ENCODE measurements at places on chromosomes 12 and 14.

GRCh38 chr12:45762185-45763110 is 32.9 kb downstream of the ARID2 start:
- no peak for DNase-seq

DNA sequence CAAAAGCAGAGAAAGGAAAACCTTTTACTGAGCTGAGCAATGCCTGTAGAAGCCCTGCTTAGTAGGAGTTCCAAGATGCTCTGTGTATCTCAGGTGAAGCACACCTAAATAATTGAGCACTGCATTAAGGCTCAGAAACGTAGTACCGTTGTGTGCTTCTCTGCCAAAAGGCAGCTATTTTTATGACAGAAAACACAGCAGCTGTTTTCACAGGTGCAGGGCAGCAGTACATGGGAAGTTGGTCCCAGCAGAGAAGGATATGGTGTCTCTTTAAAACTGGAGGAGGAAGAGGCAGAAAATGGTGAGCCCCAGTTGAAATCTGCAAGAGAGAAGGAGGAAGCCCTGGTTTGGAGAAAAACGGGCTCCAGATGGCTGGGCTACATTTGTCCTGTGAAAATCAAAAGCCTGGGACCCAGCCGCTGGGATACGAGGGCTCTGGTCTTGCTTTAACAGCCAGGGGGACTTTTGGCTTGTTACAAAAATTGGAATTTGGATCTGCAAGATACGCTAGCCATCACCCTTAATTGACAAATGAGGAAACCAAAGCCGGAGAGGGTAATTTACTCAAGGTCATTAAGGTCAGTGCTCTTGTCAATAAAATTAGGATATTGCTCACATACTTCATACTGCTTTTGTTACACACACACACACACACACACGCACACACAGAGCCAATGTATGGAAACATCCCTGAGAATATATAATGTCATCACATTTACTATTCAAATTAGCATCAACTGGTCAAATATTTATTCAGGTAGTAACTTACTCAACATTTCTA is 27.3 kb downstream of the SPRING1 start:
- no peak for DNase-seq

- DNase-seq, result no peak
Observed at GRCh38 chr12:43815416-43815815, 9.3 kb upstream of the TWF1 start.

GRCh38 chr12:20393707-20394106 is 25.4 kb downstream of the PDE3A start:
- no peak for DNase-seq

- no peak for DNase-seq
Observed at GRCh38 chr12:57242329-57242690, 8.7 kb downstream of the STAC3 start.

DNA sequence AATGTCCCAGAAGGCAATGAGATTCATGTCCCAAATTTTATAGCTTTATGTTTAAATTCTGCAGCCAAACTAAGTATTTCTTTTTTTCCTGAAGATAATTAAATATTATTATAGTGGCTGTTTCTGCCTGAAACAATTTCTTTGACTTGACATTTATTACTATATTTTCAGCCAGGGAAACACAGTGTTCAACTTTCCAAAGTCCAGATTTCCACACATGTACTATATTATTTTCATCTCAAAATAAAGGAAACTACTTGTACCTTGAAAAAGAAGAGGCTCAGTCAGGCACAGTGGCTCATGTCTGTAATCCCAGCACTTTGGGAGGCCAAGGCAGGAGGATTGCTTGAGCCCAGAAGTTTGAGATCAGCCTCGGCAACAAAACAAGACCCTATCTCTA is 77.8 kb upstream of the BTG1 start:
- DNase-seq, result no peak

All from D721Med (cell line).